Mesothelial cell of epicardium (in vitro differentiated cells): ENCODE measurements at places on chromosomes 7 and 10. TPM values are rescaled to one million over a fixed set of nuclear protein-coding genes. Genes with fewer than 3 reads are reported as not detected.

GRCh38 chr7:24448038-24448437 is 125.2 kb upstream of the PALS2 start:
- no peak for DNase-seq

GRCh38 chr7:94178230-94178629 is 174.1 kb upstream of the BET1 start:
- no peak for DNase-seq

- peak; percentile 68 for DNase-seq
Observed at GRCh38 chr7:149854611-149855360, 16.6 kb downstream of the ZNF862 start.

- no peak for DNase-seq
Observed at GRCh38 chr7:78673272-78673671, 780.2 kb downstream of the MAGI2 start.

DNA sequence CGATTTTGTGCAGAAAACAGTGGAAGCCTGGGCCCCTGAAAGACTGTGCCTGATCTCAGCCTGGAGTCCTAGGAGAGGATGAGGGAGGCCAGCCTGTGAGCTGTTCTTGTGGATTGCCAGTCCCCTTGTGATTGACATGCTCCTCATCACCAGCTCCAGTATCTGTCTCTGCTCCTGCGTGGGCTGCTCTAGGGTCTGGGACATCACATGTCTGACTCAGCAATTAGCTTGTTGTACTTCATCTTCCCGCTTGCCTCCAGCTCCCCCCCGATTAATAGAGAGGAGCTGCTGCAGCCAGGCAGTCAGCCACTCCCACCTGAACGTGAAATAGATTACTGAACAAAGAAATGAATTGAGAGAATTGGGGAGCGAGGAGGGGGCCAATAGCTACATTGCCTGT is 99.6 kb upstream of the TBX20 start:
- DNase-seq = no peak

The EEPD1 gene
- total RNA-seq = 18.0 to 21.8 TPM (median 20.1 TPM) in 3 replicates

The NAT16 gene
- not detected in 3 replicates for total RNA-seq

The PNLIPRP3 gene
- not detected in 3 replicates for total RNA-seq

The MYL10 gene
- not detected in 3 replicates for total RNA-seq

The ELOVL3 gene
- 0.27 to 0.44 TPM (median 0.43 TPM) in 3 replicates for total RNA-seq

The DPYSL4 gene
- total RNA-seq = 13.1 to 18.6 TPM (median 14.4 TPM) in 3 replicates

The EIF5AL1 gene
- 0.07 TPM in 2 of 3 replicates, not detected in the other for total RNA-seq
